Activated CD8-positive, alpha-beta memory T cell treated with anti-CD3 and anti-CD28 coated beads, Interleukin-2, amount 50 U/mL, for 48 hours (primary cell): ENCODE measurements at places on chromosomes 12 and 14.

DNA sequence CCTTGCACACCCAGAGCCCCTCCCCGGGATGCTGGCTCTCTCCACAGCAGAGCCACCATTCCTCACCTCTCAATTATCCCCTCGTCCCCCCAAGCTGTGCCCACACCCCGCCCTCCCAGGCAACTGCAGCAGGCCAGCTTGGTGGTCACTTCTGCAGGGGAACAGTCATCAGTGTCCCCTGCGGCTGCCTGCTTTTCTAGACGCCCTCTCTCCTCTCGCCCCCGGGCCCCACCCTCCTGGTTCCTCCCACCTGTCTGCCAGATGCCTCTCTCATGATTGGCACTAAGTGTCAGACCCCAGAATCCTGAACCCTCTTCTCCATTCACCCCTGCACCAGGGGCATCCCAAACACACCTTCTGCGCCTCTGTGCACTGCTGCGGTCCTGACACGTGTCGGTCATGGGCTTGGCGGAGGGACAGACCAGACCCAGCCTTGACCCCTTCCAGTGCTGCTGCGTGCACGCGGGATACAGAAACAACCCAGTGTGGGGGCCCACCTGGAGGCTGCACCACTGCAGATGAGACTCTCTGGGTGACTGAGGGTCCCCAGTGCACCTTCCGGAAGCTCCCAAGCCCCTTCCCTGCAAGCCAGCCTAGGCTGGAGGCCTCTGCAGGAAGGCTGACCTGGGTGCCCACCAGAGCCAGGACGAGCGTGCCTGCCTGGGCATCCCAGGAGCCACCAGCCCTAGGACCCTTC, 99.5 kb downstream of the SETD3 start:
- no peak for DNase-seq

DNA sequence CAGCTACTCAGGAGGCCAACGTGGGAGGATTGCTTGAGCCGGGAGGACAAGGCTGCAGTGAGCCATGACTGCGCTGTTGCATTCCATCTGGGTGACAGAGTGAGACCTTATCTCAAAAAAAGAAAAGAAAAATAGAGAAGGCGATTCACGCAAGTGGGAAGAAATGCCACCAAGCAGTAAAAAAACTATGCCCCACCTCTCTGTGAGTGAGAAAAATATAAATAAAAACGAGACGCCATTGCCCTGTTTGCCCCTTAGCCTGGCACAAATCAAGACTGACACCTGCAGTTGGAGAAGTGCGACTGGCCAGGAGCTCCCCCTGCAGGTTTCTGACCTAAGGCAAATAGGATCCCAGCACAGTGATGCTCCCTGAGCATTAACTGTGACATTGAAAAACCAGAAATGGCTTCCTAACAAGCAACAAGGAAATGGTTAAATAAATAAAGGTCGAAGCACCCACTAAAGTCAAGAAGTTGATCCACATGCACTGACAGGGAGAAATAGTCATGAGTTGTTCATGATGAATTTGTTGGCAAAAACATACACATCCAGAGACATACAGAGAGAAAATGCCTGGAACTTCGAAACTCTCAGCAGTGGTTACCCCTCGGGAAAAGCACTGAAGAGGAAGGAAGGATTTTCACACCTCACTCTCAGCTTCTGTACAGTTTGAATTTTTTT, 21.1 kb downstream of the GSC start:
- no peak for DNase-seq

DNA sequence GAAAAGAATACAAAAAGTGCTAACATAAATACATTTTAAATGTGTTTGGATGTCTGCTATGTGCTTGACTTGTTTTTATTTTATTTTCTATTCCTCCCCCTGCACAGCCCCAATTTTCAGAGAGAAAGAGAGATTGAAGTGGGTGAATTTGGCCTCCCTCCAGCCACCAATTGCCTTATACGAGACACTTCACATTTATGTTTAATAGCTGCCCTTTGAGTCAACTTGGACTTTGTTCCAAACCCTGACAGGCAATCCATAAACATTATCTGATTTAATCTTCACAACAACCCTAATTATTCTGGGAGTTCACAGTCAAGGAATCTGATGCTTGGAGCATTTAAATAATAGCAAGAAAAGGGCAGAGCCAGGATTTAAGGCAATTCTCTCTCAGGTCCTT, 161.7 kb downstream of the SLC15A4 start:
- no peak for DNase-seq

DNA sequence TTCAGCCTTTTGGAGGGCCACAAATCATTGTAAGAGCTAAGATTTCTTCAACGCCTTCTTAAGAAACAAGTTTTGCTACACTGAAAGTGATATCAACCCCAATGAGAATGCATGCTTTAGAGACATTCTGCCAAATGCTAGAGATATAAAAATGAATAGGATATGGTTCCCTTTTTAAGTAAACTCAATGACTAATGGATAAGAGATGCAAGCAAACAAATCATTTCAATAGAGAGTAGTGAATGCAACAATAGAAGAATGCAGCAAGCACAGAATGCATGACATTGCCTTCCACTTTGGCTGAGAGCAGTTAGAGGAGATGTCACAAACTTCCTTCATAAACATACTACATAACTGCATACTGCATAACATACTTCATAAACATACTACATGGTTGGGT, 116.4 kb downstream of the PDZRN4 start:
- DNase-seq: no peak

GRCh38 chr14:24310265-24310645, 315 bp downstream of the LTB4R2 start:
- no peak for DNase-seq
